ENCODE measurements at places on chromosomes 11 and 22.
A peak's percentile ranks its signal among the peaks of the same experiment; 100 is the strongest.

DNA sequence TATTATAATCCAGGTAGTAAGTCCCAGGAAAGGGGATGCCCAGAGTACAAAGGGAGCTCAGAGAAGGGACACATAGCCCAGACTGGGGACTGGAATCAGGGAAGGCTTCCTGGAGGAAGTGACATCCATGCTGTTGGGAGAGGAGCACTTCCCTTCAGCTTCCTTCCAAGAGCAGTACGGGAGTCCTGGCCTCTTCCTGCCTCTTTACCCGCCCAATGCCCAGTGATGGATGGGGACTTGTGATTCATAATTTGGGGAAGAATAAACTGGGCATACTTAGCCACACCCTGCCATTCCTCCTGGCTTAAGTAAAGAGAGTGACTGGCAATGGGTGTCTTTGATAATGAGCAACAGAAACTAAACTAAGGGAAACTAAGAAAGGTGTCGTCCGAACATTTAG is 11.5 kb downstream of the C11orf91 start:
- no peak for DNase-seq

GRCh38 chr11:62553080-62553838 is 6.7 kb upstream of the AHNAK start:
- peak; percentile 96 for DNase-seq

DNA sequence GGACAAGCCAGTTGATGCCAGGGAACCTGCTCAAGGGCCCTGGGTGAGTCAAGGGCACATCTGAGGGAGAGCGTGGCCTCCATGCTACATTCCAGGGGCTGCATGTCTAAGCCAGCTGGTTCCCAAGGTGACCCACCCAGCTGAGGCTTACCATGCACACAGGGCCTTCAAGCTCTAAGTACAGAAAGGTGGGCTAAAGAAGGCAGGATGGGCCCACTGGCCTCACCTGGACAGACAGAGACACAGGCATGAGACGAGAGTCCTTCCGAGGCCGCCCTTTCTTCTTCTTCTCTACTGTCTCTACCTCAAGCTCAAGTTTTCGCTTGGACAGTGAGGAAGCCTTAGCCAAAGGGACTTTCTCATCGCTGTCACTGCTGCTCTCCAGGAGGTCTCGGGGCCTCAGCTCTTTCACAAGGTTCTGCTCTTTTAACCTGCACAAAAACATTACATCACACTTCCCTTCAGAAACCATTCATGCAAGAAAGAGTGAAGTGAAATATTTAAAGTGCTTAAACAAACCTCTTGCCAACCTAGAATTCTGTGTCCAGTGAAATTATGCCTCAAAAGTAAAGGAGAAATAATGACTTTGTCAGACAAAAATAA is 69.9 kb downstream of the HIRA start:
- no peak for DNase-seq

- no peak for DNase-seq
Measured at GRCh38 chr22:28243539-28243938, 324.5 kb upstream of the PITPNB start.

DNA sequence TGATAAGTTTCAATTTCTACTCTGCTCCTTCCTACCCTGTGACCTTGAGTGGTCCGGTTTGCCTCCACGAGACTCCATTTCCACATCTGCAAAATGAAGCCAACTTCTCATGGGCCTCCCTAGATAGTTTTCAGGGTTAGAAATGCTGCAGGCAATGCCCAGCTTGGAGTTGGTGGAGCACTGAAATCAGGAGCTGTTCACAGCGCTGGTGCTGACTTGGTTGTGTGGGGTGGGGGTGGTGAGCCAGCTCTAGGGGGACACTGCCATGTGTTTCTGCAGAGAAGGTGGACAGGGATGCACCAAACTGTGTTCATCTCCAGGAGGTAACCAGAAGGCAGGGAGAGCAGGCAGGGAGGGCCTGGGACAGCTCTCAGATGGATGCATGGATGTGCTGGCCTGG is 37.0 kb downstream of the SGSM1 start:
- no peak for DNase-seq

GRCh38 chr11:38809521-38809920 is 2211.5 kb upstream of the RAG2 start:
- DNase-seq, result peak; percentile 48

DNA sequence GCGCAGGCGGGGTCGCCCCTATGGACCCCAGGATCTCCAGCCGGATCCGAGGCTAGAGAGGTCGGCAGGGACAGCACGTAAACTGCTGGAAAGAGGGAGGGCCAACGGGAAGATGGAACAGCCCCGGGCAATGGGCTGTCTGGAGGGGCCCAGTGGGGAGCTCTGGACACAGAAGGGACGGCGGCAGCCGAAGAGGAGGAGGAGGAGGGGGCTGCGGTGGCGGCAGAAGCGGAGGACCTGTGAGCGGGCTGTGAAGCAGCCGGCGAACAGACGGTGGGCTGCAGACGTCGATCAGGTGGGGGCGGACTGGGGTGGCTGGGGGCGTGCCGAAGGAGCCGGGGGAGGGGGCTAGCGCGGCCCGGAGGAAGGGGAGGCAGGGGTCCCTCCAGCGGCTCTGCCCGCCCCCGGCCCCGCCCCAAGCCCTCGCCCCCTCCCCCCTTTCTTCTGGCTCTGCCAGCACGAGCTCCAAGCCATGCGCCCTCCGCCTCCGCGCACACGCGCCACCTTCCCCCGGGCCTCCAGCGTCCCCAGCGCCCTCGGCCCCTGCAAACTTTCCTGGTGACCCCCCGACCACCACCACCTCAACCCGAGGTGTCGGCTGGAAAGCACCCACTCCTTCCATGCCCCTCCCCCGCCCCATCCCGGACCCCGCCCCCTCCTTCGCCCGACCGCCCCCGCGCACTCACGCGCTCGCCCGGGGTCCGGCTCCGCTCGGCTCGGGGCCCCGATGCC is 432 bp downstream of the TNKS1BP1 start:
- peak; percentile 78 for DNase-seq

DNA sequence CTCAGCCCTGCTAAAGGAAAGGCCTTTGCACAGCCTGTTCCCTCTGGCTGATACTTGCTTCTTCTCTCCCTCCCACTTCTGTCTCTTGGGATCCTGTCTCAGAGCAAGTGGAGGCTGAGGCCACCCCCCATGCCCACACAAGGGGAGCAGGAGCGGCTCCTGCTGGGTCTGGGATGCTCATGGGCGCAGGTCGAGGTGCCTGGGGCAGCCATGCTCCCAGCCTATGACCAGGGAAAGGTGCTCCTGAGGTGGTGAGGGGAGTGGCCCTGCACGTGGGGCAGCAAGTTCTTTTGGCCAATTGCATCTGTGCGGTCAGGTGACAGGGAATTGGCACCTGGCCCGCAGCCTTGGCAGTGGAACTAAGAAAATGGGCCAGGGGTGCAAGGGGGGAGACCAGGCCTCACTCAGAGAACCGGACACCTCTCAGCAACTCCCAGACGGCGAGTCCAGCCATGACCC is 1.5 kb downstream of the MAPK11 start:
- DNase-seq, result no peak

GRCh38 chr11:117829369-117829725 is 4.8 kb upstream of the FXYD2 start:
- DNase-seq, result no peak

- DNase-seq, result no peak
Measured at GRCh38 chr22:25146307-25146706, 53.4 kb upstream of the CRYBB3 start.

DNA sequence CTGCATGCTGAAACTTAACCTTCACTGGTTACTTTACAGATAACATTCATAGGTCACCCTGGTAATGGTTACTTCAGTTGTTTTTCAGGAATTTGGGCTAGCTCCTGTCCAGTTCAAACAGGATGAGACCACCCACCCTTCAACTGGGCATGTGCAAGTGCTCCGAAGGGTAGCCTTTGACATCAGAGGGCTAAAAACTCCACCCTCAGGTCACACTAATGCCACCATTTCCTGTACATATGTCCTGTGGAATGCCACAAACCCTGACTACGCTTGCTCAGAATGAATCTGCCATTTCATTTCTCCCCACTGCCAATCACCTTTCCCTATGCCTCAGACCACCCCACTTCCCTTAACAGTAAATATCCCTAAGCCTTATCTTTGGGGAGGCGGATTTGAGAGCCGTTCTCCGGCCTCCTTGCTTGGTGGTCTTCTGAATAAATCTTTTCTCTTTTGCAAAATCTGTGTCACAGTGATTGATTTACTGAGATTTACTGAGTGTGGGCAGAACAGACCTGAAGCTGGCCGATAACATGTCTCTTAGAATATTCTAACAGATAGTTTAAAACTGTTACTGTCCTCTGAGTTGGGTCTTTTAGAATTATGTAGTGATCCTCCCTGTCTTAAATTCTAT is 25.4 kb upstream of the FXYD2 start:
- no peak for DNase-seq

- no peak for DNase-seq
Measured at GRCh38 chr22:46275455-46276122, 7.8 kb downstream of the TTC38 start.

DNA sequence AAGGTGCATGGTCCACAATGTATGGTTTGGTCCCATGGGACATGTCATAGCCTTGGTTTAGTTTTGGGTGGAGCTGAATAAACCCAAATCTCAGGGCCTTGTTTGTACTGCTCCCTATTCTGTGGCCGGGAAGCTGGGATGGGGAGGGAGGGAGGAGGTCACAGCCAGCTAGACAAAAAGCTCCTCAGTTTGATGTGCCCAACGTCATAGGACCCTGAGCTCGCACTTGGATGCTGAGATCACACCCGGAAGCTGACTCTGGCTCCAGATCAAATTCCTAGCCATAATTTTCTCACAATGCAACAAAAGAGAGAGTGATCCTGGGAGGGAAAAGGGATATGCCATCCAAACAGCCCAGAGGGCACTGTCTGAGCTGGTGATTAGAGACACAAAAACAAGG is 1.5 kb downstream of the HSPB2 start:
- DNase-seq, result peak; percentile 71

- DNase-seq, result peak; percentile 98
Measured at GRCh38 chr11:45209891-45210699, 63.7 kb downstream of the PRDM11 start.

GRCh38 chr11:118870396-118871343 is 13.0 kb upstream of the CXCR5 start:
- no peak for DNase-seq

DNA sequence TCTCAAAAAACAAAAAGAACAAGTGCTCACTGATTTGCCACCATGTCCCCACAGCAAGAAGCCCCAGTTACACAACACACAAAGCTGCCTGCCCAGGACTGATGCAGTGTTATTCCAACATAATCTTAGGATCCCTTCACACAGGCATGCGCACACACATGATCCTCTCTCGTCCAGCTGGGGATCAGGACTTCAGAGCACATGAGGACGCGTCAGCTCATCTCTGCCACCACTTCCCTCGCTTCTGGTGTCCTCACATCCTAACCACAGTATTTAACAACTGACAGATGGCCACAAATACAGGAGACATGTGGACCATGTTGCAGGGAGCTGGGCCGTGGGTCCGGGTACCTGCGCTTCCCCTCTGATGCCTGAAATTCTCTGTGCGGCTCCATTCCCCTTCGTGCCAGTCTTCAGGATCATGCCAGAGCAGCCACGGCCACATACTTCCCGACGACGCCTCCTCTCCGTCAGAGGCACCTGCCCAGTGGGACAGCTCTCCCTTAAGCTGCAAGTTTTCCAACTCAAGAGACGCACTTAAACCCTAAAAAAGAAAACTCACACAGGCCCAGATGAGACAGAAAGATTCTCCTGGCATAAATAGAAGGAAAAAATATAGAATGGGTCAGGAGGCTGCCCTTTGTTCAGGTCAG is 68.3 kb downstream of the PACSIN2 start:
- no peak for DNase-seq

DNA sequence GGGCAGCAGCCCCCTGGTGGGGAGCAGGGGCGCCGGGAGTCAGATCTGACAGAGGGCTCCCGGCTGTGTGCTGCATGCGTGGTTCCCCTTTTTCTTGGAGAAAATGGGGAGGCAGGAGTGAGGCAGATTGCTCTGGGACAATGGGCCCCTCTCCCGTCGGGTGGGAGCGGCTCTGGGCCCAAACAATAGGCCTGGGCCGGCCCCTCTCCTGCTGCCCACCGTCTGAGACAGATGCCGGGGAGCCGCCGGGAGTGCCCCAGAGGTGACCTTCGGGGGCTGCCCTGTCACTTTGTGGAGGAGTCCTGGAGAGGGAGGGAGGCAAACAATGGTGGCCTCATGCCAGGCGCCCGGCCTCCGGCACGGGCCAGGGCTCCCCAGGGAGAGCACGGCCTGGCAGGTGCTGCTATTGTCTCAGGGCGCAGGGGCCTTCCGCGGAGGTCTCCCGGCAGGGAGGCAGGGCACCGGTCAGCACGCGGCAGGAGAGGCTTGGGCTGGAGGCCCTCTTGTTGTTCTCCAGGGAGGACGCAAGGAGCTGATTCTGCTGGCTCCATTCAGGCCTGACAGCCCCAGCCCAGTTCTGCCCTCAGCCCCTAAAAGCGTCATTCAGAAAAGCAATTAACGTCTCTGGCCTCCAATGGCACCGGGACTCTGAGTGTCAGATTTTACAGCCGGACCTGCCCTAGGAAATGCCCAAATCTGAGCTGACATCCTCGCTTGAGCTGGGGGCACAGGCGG is 44.8 kb downstream of the SMIM38 start:
- no peak for DNase-seq

DNA sequence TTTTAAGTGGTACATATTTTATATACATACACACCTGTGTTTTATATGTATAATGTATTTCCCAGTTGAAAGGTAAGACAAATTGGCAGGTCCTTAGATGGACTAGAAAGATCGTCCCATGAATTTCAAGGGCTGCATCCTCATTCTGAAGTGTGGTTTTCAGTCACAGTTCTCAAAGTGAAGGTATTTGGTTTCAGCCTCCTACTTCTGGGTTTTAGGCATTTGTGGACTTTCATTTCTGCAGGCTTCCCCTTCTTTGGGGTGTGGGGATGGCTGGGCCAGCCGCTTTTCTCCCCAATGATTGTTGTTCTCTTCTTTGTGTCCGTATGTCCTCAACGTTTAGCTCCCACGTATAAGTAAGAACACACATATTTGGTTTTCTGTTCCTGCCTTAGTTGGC is 10.0 kb downstream of the DCPS start:
- DNase-seq, result no peak

GRCh38 chr22:25362215-25362882 is 142.9 kb downstream of the CRYBB2 start:
- peak; percentile 38 for DNase-seq

DNA sequence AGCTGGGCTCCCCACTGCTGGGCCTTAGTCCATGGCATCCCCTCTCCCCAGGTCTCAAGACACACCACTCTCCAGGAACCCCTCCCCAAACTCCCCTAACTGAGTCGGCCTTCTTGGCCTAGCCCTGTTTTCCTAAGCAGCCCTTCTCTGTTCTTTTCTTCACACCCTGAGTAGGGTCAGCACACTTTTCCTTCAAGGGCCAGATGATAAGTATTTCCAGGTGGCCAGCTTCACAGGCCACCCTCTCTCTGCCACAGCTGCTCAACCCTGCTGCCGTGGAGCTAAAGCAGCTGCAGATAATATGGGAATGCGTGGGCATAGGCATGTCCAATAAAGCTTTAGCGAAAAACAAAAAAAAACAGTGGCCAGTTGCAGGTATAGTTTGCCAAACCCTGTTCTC is 24.1 kb downstream of the DGCR2 start:
- DNase-seq, result peak; percentile 41

- no peak for DNase-seq
Measured at GRCh38 chr22:32322986-32323385, 34.7 kb upstream of the RFPL3 start.

- DNase-seq, result no peak
Measured at GRCh38 chr11:65077451-65077850, 6.4 kb downstream of the CDCA5 start.

GRCh38 chr11:76972051-76972450 is 62.1 kb upstream of the B3GNT6 start:
- DNase-seq, result no peak

GRCh38 chr11:126898802-126899201 is 101.8 kb downstream of the KIRREL3 start:
- DNase-seq, result no peak

- no peak for DNase-seq
Measured at GRCh38 chr22:40082184-40082583, 87.4 kb downstream of the FAM83F start.

GRCh38 chr11:67582011-67582410 is 1.6 kb upstream of the GSTP1 start:
- no peak for DNase-seq
